ENCODE measurements at places on chromosomes 5 and 9. TPM values are rescaled to one million over a fixed set of nuclear protein-coding genes. Genes with fewer than 3 reads are reported as not detected.
A peak's percentile ranks its signal among the peaks of the same experiment; 100 is the strongest.

GRCh38 chr5:36878392-36879082 lies 2.0 kb downstream of the NIPBL start:
- peak; percentile 23 for DNase-seq

- no peak for DNase-seq
Observed at GRCh38 chr5:56460681-56461191, 227.6 kb upstream of the ANKRD55 start.

DNA sequence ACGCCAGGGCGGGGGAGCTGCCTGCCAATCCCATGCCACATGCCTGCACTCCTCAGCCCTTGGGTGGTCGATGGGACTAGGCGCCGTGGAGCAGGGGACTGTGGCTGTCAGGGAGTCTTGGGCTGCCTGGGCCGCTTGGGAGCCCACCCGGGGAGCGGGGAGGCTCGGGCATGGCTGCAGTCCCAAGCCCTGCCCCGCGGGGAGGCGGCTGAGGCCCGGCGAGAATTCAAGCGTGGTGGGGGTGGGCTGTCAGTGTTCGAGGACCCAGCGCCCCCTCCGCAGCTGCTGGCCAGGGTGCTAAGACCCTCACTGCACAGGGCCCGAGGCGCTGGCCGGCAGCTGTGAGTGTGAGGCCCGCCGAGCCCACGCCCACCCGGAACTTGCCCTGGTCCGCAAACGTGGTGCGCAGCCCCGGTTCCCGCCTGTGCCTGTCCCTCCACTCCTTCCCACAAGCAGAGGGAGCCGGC lies 83.2 kb upstream of the DMRTA1 start:
- DNase-seq, result no peak

DNA sequence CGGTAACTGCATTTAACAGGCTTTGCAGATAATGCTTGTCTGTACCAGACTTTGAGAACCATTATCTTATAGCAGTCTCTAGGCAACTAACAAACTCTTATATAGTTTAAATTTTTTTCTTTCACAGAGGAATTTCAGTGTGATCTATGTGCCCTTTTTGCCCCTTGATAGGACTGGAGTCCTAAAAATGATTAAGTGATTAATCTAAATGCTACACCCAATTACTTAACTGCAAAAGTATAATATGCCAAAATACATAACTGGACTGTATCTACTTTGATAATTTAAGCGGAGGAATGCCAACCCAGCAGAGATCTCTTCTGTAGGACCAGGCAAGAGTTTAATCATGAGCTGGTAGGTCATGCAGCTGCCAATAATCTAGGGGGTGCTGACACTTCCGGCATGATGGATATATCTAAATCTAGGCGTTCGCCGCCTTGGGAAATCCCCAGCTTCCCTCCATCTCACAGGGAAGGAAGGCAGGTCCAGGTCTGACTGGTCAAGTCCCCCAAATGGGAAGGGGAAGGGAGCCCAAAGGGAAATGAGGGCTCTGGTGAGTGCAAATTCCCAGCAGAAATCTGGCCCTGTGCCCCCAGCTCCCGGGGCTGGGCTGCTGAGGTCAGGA lies 205.6 kb downstream of the GAPVD1 start:
- DNase-seq, result no peak

DNA sequence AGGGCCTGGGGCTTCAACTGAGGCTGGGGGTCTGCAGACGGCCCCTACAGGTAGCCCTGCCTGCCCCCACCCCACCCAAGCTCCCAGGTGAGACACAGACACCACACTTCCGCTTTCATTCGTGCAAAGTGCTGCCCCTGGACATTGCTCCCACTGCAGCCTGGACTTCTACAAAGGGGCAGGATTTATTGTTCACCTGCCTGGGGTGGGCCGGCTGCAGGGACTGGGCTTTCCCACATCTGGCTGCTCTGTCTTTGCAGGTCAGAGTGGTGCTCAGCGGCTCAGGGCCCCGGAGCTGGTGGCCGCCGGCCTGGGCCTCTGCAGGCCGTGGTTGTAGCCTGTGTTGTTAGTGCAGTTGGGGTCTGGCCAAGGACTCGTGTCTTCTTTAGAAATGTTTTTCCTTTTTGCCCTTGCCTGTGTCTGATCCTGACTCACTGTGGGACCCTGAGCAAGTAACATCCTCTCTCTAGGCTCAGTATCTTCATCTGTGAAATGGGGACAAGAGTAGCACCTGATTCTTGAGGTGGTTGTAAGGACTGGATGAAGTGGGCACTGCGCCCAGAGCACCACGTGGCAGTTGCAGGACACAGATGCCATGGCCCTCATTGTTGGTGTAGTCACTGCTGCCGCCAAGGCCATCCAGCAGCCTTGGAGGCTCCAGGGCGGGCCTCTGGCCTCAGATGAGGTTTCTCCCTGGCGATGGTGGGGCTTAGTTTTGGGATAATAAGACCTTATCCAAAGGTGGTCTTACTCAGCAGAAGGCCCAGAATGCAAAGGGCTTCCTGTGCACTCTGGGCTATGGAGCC lies 143.9 kb downstream of the CACNA1B start:
- DNase-seq, result no peak

DNA sequence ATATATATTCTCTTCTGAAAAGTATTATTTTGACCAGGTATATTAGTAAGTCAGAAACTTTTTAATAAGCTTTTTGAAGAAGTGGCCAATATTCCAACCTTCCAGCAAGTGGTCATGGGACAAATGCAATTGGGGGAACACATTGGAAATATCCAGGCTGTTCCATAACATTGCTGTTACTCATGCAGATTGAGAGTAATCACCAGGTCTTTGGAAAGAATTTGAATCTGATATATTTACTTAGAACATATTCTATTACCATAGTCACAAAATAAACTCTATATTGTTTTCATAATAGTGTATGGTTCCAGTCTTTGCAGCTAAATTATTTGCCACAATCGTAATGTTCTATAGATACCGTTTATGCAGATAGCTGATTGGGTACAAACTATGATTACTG lies 102.8 kb downstream of the TAF11L14 start:
- DNase-seq, result no peak

DNA sequence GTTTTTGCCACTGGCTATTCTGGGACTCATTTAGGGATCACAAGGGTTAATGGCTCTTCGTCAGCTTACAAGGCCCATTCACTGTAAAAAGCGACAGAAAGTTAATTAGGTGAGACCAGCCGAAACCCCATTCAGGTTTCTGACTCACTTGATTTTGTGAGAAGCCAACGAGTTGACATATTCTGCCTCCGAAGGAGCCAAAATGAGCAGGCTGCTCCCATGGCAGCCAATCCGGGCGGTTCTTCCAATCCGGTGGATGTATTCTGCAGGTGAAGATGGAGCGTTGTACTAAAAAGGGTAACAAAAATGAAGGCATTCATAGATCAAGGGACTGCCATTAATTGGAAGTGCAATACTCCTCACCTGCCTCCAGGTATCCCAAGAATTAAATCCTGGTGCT lies 39.7 kb downstream of the DDX31 start:
- no peak for DNase-seq

GRCh38 chr9:132231019-132231701 lies 69.3 kb downstream of the NTNG2 start:
- no peak for DNase-seq

- DNase-seq, result no peak
Observed at GRCh38 chr9:95870352-95870751, 5.1 kb upstream of the ERCC6L2 start.

GRCh38 chr5:104361932-104362331 lies 799.3 kb upstream of the NUDT12 start:
- no peak for DNase-seq

- DNase-seq, result no peak
Observed at GRCh38 chr5:173047838-173048105, 8.4 kb upstream of the CREBRF start.

DNA sequence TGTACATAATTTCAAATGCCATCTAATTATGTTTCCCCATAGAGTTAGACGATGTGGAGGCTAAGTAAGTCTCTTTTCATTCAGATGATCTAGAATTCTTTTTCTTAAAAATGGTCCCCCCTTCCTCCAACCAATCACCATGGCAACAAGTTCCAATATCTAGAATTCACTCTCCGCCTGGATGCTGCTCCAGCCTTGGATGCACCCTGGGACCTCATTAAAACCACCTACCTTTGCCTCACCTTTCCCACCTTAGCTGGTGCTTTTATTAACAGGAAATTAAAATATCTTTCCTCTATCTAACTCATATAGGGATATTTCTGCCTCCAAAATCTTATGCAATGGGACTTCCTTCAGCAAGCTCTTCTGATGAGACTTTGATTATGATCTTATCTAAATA lies 49.0 kb downstream of the DIRAS2 start:
- DNase-seq, result no peak

GRCh38 chr9:110027671-110028081 lies 180.3 kb downstream of the C9orf152 start:
- no peak for DNase-seq

DNA sequence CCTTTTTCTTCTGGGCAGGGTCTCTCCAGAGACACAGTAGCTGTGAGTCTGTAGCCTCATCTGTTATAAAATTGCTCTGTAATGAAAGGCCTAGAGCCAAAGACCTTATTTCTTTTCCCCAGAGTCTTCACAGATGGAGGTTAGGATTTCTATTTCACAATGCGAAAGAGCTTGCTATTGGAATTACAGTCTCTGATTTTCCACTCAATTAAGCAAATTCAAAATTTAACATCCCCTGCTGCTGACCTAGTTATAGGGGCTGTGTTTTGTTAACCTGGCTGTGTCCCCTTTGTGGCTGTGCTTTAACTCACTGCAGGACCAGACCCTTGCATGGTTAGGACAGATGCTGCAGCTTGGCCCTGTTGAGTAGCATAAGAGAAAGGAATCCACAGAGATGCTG lies 190.3 kb upstream of the NMUR2 start:
- no peak for DNase-seq

GRCh38 chr5:72459913-72460312 lies 47.3 kb downstream of the ZNF366 start:
- DNase-seq, result no peak

- DNase-seq, result no peak
Observed at GRCh38 chr5:1405539-1406530, 39.4 kb downstream of the SLC6A3 start.

GRCh38 chr9:99725852-99726251 lies 95.8 kb upstream of the NR4A3 start:
- no peak for DNase-seq

- no peak for DNase-seq
Observed at GRCh38 chr5:83752700-83753099, 32.0 kb upstream of the HAPLN1 start.

GRCh38 chr5:9622971-9623421 lies 7.2 kb downstream of the TAS2R1 start:
- peak; percentile 24 for DNase-seq

DNA sequence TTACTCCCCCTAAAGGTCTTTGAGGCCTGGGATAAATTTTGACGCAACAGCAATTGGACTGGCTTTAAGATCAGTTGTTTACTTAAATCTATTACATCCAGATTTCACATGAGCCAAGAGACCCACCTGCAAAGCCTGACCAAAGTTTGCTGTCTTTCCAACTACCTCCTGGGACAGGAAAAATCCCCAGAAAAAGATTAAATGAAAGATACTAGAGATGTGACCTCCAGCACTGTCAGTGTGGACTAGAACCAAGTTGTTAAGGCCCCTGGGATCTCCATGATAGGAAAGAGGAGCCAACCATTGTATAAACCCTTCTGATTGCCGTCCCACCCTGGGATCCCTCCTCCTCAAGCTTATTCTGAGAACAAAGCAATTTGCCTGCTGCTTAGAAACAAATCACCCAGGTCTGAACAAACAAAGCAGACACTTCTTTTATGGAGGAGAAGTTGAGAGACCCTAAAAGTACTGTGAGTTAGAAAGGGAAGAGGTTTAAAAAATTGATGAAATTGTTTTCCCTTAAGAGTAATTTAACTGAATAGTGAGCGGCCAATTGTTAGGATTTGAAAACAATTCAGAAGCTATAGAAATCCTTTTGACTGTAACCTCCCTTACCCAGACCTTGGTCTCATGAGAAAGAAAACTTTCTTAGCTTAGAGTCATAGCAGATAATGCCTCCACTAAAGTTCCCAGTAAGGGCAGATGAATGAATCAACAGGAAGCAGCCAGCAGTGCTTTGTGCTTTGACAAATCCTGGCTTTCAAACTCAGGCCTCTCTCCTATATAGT lies 255.2 kb downstream of the TMEM167A start:
- no peak for DNase-seq

DNA sequence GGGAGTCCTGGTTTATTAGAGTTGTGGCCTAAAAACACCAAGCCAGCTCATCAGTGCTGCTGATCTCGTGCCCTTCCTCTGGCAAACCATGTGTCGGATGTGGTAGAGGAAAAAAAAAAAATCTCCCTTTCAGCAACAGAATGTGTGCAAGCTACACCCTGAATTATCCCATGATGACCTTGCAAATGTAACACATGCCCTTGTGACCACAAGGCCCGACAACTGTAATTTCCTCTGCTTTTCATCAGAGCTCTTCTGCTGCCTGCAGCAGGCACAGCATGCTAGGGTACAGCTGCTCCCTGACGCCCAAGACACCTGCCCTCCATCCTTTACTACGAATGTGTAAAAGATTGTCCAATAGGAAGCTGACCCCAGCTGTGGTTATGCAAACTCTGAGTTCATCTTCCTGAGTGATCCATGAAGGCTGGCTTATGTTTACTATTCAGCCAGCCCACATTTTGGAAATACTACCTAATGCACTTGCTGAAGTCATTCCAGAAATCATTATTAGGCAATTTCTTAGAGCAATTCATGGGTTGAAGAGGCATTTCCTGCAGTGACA lies 14.6 kb upstream of the BNC2 start:
- no peak for DNase-seq

DNA sequence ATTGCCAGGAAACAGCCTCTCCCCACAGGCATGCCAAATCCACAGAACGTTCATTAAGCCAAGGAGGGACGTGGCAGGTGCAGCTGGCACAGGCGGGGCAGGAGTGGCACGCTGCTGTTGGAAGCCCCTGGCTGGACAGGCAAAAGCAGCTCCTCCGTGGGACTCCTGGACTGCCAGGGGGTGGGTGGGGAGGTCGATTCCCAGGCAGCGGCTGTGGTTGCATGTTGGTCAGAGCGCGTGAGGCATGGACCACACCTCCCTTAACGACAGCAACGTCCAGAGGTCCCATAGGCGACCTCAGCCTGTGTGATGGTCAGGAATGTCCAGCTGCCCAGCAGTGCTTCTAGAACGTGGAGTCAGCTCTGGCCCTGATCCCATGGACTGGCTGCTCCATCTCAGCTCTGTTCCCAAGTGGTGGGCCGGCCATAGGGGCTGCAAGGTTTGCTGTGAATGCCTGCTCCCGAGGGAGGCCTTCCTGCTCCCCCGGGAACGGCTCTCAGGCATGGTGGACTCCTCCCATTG lies 6.9 kb downstream of the SLC6A19 start:
- DNase-seq, result no peak

GRCh38 chr5:161498531-161498930 lies 48.0 kb downstream of the GABRB2 start:
- no peak for DNase-seq

SPINK7 gene
- total RNA-seq, result not detected

NINJ1 gene
- 34.2 TPM for total RNA-seq

SRD5A1 gene
- 21.6 TPM for total RNA-seq

SREK1IP1 gene
- 28.8 TPM for total RNA-seq

RUSC2 gene
- 22.3 TPM for total RNA-seq

SLC36A3 gene
- not detected for total RNA-seq

PCDHGB7 gene
- total RNA-seq, result 45.2 TPM

PPP2R2B gene
- 0.59 TPM for total RNA-seq

MPDZ gene
- total RNA-seq, result 97.0 TPM

FGFR4 gene
- total RNA-seq, result 11.0 TPM
